ENCODE measurements at places on chromosomes 6 and 20.

- DNase-seq: no peak
Measured at GRCh38 chr20:3815703-3816315, 4.5 kb upstream of the AP5S1 start.

DNA sequence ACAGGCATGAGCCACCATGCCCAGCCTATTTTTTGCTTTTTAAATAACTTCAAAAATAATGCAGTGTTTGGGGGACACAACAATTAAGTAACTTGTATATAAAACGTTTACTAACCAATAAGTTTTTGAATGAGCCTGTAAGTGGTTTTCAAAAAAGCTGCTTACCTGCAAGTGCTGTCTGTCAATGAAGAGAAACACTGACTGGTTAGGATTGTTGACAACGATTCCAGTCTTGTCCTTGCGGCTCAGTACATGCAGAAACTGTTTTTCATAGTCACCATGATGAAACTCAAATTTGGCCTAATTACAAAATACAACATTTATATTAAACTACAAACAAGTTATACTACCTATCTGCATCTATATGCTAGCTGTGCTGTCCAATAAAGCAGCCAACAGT, 10.3 kb downstream of the C6orf62 start:
- DNase-seq: no peak

- DNase-seq: peak; percentile 64
Measured at GRCh38 chr6:106149472-106150069, 63.4 kb downstream of the PRDM1 start.

DNA sequence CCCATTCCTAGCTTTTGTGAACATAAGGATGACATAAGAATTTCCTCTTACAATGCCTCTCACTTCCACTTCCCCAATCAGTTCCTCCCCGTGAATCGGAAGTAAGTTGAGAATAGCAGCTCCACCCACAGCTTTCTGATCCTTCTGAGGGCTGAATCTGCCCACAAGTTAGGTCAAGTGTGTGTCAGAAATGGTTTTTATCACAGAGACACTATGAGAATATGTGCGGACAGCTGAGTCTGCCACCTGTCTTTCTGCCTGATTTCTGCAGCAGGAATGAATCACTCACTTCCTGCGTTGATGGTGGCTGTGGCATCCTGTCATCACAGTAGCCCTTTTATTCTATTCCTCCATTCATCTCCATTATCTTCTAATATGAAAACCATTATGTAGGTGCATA, 70.2 kb downstream of the RIN2 start:
- peak; percentile 45 for DNase-seq

GRCh38 chr6:111949546-111949945, 76.3 kb upstream of the FYN start:
- no peak for DNase-seq

Data from NK-92 treated with Interleukin-12 subunit alpha and Interleukin-12 subunit beta, amount 100 ng/mL, for 24 hours (cell line).